ENCODE measurements at places on chromosomes 11 and 22. TPM values are rescaled to one million over a fixed set of nuclear protein-coding genes. Genes with fewer than 3 reads are reported as not detected.

B4GAT1 gene
- total RNA-seq: 24.0 TPM

OR51B2 gene
- total RNA-seq: not detected

RASSF10 gene
- 11.5 TPM for total RNA-seq

C11orf16 gene
- not detected for total RNA-seq

SLC5A1 gene
- total RNA-seq: 20.6 TPM

CALCB gene
- not detected for total RNA-seq

PKNOX2 gene
- total RNA-seq: not detected

TRIM66 gene
- total RNA-seq: 4.7 TPM

CLMP gene
- total RNA-seq: 9.8 TPM

GRCh38 chr22:34198976-34199375 is 278.7 kb upstream of the LARGE1 start:
- no peaks in the 10 kb centered on the region for H3K36me3 ChIP-seq
- H3K27ac ChIP-seq: no peak overlapping the region
- H3K4me1 ChIP-seq: no peaks in the 10 kb centered on the region
- H3K27me3 ChIP-seq: no peaks in the 10 kb centered on the region
- DNase-seq: no peak
- H3K4me3 ChIP-seq: no peak overlapping the region

- H3K27ac ChIP-seq: no peak overlapping the region
- no peak overlapping the region for H3K4me3 ChIP-seq
- H3K27me3 ChIP-seq: no peaks in the 10 kb centered on the region
- no peaks in the 10 kb centered on the region for H3K36me3 ChIP-seq
- H3K4me1 ChIP-seq: peaks cover 4% of the 10 kb centered on the region
Observed at GRCh38 chr11:129289350-129290040, 86.2 kb upstream of the BARX2 start.

DNA sequence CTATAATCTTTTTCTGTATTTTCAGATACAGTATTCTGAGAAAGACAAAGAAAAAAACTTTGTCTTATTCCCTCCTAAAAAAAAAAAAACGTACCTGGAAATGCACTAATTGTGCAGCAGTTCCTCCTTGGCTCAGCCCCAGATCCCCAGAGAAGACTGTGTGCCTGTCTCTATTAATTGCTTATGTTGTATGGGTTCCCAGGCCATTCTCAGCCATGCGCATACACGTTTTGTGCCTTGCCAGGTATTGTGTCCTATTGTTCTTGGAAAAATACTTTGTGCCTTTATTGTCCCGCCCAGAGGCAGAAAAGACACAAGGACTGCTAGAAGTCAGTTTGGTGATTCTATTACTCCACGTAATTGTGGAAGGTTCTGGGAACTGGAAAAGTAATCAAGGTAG is 91.2 kb downstream of the PIWIL4 start:
- H3K4me3 ChIP-seq: no peak overlapping the region
- no peaks in the 10 kb centered on the region for H3K27me3 ChIP-seq
- DNase-seq: no peak

GRCh38 chr11:115503083-115503885 is 931 bp downstream of the CADM1 start:
- peaks cover 65% of the 10 kb centered on the region for H3K27me3 ChIP-seq
- peaks cover 9% of the 10 kb centered on the region for H3K4me1 ChIP-seq
- no peaks in the 10 kb centered on the region for H3K36me3 ChIP-seq
- peak overlapping the region; percentile 57 for H3K27ac ChIP-seq

- H3K4me1 ChIP-seq: no peaks in the 10 kb centered on the region
- no peaks in the 10 kb centered on the region for H3K36me3 ChIP-seq
- peak overlapping the region; percentile 56 for H3K27ac ChIP-seq
- H3K4me3 ChIP-seq: peak overlapping the region; percentile 40
- no peak for DNase-seq
Observed at GRCh38 chr22:38570779-38571364, 889 bp upstream of the DMC1 start.

DNA sequence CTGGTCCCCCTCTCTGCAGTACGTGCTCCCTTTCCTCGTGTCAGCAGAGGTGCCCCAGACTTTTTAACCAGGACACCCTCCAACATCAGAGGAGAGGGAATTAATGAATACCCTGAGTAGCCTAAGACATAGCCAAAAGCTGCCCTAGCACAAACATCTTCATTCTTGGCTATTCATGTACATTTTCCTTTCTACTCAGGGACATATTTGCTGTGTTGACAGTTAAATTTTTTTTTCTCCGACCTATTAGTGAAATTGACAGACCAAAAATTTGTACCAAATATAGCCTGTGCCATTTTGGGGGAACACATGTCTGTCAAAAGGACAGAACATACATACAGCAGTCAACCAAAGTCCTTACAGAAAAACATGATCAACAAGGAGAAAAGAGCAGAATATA is 33.3 kb downstream of the CADM1 start:
- H3K27me3 ChIP-seq: no peaks in the 10 kb centered on the region
- no peaks in the 10 kb centered on the region for H3K36me3 ChIP-seq
- no peak for DNase-seq
- no peaks in the 10 kb centered on the region for H3K4me1 ChIP-seq
- no peak overlapping the region for H3K4me3 ChIP-seq
- H3K27ac ChIP-seq: no peak overlapping the region

DNA sequence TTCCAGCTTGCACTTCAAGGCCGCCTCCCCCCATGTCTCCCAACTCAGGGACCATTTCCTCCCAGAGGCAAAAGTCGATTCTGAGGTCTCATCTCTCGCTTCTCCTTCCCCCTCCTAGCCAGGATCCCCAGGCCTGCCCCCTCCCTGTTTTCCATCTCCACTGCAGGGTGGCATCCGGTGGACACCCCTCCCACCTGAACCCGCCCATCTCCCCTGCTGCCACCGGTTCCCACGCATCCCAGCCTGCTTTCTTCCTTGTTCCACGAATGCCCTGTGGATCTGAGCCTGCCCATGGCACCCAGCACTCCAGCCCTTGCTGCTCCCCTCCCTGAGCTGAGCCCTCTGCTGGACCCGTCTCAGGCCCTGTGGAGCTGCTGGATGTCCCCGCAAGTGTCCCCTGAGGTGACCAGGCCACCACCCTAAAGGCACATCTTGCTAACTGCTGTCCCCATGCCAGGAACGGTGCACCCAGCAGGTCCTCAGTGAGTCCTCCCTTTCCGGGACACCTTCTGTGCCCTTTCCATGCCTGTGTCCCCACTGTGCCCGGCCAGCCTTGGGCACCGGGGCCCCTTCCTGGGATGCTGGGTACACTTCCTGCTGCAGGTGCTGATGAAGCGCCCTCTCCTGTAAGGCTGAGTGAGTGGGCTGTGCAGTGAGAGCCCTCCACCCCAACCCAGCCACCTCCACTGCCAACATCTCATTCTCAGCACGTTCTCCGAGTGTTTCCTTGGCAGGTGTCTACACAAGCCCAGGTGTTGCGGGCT is 936 bp downstream of the IL17REL start:
- H3K4me3 ChIP-seq: no peak overlapping the region
- H3K27me3 ChIP-seq: peaks cover 25% of the 10 kb centered on the region
- DNase-seq: no peak
- H3K36me3 ChIP-seq: no peaks in the 10 kb centered on the region
- no peak overlapping the region for H3K27ac ChIP-seq

DNA sequence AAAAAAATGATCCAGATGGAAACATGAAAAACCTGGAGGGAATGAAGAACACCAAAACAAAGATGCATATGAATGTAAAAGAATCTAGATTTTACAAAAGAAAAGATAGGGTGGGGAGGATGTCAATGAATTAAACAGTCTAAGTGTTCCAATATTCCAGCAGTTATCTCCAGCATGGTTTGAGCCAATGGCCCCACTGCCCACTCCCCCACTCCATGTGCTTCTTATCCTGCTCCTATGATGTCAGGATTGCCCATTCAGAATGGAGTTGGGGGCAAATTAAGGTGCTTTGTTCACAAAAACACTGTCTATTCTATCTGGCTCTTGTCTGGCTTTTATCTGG is 1.2 kb upstream of the OR52K1 start:
- H3K36me3 ChIP-seq: no peaks in the 10 kb centered on the region
- H3K4me1 ChIP-seq: no peaks in the 10 kb centered on the region
- no peak overlapping the region for H3K4me3 ChIP-seq
- no peak overlapping the region for H3K27ac ChIP-seq

DNA sequence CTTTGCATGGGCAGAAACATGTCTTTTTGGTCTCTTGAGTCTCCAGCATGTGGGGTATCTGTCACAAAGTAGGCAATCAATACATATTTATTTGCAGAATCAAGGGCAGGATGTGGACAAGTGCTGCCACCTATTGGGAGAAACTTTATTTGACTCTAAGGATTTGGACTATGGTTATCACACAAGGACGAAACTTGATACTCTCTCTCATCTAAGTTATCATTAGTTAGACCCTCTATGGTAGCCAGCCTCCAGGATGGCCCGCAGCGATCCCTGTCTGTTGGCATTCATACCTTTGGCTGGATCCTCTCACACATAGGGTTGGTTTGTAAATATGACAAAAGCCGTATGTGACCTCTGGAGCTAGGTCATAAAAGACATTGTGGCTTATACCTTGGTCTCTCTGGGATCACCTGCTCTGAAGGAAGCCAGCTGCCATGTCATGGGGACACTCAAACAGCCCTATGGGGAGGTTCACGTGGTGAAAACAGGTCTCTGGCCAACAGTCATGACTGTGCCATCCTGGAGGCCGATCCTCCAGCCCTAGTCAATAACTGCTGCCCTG is 1.1 kb upstream of the FBXO7 start:
- H3K36me3 ChIP-seq: no peaks in the 10 kb centered on the region
- DNase-seq: no peak
- H3K27me3 ChIP-seq: no peaks in the 10 kb centered on the region
- peak overlapping the region; percentile 77 for H3K4me3 ChIP-seq
- H3K4me1 ChIP-seq: peaks cover 37% of the 10 kb centered on the region

- H3K36me3 ChIP-seq: no peaks in the 10 kb centered on the region
- H3K4me1 ChIP-seq: peaks cover 49% of the 10 kb centered on the region
- DNase-seq: no peak
- no peaks in the 10 kb centered on the region for H3K27me3 ChIP-seq
- H3K27ac ChIP-seq: no peak overlapping the region
- H3K4me3 ChIP-seq: no peak overlapping the region
Observed at GRCh38 chr11:12864316-12865156, 144.6 kb upstream of the RASSF10 start.

DNA sequence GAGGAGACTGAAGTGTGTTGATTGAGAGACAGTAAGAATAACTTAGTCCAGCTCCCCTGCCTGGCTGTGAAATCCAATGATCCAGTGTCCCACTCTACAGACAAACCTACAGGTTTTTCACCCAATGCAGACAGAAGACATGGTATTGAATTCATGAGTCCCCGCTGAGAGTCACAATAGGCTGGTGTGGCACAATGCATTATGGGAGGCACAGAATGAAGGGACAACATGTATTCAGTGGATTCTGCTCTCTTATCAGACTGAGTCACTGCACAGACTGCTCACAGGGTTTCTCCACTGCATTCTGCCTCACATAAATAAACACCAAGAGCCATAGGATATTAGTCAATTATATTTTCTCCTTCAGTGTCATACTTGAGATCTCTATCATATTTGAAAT is 55.2 kb upstream of the TOP3B start:
- no peak for DNase-seq
- no peaks in the 10 kb centered on the region for H3K4me1 ChIP-seq
- no peak overlapping the region for H3K27ac ChIP-seq
- H3K27me3 ChIP-seq: no peaks in the 10 kb centered on the region

DNA sequence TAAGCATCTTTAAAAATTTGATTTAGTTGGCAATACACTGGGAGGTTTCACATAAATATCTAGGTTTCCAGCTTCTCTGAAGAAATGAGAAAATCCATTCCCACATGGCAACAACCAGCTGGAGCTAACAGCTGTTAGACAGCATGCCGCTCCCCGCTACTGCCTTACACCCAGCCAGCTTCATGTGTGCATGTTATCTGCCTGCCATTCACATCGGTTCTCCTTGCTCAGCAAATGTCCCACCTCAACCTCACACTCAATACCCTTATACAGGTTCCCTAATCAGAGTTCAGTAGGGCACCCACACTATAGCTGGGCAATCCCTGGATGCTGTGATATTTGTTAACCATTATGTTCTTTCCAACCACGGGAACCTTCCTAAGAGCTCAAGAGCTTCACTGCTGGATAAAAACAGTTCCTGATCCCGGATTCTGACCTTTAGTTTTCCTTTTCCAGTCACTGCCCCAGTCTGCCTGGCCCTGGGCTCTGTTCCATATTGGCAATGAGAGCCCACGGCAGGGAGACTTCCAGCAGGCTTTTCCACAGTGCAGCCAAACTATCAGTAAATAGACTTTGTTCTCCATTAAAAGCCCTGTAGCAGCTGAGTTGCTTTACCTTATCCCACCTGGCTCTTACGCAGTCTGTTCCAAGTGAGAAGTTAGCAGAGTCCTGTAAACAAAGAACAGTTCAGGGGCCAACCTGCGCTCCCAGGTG is 8.6 kb downstream of the RPUSD4 start:
- H3K27me3 ChIP-seq: no peaks in the 10 kb centered on the region
- peaks cover 43% of the 10 kb centered on the region for H3K36me3 ChIP-seq
- H3K27ac ChIP-seq: no peak overlapping the region
- no peak for DNase-seq
- no peaks in the 10 kb centered on the region for H3K4me1 ChIP-seq

DNA sequence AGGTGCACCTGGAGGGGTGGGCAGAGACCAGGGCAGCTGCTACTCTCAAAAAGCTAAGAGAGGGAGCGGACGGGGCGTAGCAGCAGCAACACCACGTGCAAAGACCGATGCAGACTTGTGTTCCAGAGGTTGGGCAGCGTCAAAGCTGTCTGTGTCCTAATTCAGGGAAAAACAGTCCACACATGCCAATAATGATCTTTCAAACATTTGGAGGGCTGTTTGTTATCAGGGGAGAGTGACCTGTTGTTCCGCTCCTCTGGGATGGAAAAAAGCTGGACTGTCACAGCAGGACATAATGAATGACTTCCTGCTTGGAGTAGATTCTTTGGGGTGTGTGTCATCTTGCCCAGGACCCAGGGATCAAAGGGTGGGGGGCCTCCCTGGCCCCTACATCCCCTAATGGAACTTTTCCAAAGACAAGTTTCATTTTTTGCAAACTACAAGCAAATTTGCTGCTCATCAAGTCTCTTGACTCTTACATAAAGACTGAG is 6.2 kb upstream of the FBLN1 start:
- H3K4me3 ChIP-seq: no peak overlapping the region
- no peaks in the 10 kb centered on the region for H3K27me3 ChIP-seq
- H3K36me3 ChIP-seq: no peaks in the 10 kb centered on the region
- peak overlapping the region; percentile 67 for H3K27ac ChIP-seq
- peaks cover 63% of the 10 kb centered on the region for H3K4me1 ChIP-seq
- DNase-seq: no peak

- no peaks in the 10 kb centered on the region for H3K36me3 ChIP-seq
- no peak for DNase-seq
- peaks cover 51% of the 10 kb centered on the region for H3K4me1 ChIP-seq
- peak overlapping the region; percentile 99 for H3K27ac ChIP-seq
Observed at GRCh38 chr22:45164270-45165088, 754 bp downstream of the NUP50 start.

- peak overlapping the region; percentile 88 for H3K27ac ChIP-seq
- peaks cover 8% of the 10 kb centered on the region for H3K36me3 ChIP-seq
- no peak overlapping the region for H3K4me3 ChIP-seq
- H3K27me3 ChIP-seq: no peaks in the 10 kb centered on the region
Observed at GRCh38 chr11:3002871-3003270, 10.7 kb upstream of the NAP1L4 start.

- no peaks in the 10 kb centered on the region for H3K4me1 ChIP-seq
- no peak overlapping the region for H3K4me3 ChIP-seq
- DNase-seq: no peak
- no peak overlapping the region for H3K27ac ChIP-seq
Observed at GRCh38 chr11:64751136-64751535, 7.2 kb upstream of the RASGRP2 start.

- no peak for DNase-seq
- peaks cover 61% of the 10 kb centered on the region for H3K4me1 ChIP-seq
- no peaks in the 10 kb centered on the region for H3K27me3 ChIP-seq
- no peak overlapping the region for H3K4me3 ChIP-seq
- peak overlapping the region; percentile 79 for H3K27ac ChIP-seq
Observed at GRCh38 chr11:61369372-61370348, 7.5 kb downstream of the TMEM138 start.

Data from esophagus squamous epithelium (tissue), 5 donors.